ENCODE measurements at places on chromosomes 12 and 14. TPM values are rescaled to one million over a fixed set of nuclear protein-coding genes. Genes with fewer than 3 reads are reported as not detected.

IAPP gene
- total RNA-seq = 0.25 TPM

CLEC12A gene
- total RNA-seq = not detected

BEST3 gene
- 1.8 TPM for total RNA-seq

- ATAC-seq = no peak
Measured at GRCh38 chr12:27148791-27149190, 66.4 kb upstream of the C12orf71 start.

DNA sequence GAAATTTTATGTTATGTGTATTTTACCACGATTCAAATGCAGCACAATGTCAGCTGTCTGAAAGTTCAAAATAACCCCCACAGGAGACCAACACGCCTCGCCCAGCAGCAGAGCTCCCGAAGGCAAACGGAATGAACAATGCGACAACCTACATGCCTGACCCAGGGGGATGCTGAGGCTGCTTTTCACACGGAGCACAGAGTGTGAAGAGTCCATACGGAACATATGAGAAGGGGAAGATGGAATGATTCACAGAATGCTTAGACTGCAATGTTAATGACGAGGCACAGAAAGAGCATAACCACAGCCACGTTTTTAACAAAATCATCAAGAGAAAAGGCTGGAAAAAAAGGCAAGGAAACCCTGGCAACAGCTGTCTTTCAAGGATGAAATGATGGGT, 22.6 kb downstream of the ZFYVE21 start:
- no peak for ATAC-seq

DNA sequence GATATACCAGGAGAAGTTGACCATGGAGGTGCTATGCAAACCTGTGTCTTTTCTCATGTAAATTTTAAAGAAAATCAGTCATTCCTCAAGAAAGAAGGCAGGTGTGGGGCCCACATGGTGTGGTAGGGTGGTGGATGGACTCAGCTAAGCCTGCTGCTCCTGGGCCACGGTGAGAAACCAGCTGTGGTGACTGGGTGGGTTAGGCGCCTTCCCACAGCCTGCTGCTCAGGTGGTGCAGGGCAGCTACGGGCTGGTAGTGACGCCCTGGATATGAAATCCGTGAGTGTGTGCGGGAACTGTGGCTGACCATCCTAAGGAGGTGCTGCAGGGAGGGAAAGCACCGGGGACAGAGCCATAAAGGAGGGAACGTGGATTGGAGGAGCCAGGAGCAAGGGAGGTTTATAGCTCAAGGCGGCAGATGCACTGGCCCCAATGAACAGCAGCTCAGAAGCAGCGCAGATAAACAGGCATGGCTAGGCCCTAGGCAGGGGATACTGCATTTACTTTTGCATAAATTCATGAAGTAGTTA, 408.8 kb downstream of the FUT8 start:
- no peak for ATAC-seq

GRCh38 chr12:7004840-7005239, 13.4 kb downstream of the LPCAT3 start:
- peak; percentile 11 for ATAC-seq

DNA sequence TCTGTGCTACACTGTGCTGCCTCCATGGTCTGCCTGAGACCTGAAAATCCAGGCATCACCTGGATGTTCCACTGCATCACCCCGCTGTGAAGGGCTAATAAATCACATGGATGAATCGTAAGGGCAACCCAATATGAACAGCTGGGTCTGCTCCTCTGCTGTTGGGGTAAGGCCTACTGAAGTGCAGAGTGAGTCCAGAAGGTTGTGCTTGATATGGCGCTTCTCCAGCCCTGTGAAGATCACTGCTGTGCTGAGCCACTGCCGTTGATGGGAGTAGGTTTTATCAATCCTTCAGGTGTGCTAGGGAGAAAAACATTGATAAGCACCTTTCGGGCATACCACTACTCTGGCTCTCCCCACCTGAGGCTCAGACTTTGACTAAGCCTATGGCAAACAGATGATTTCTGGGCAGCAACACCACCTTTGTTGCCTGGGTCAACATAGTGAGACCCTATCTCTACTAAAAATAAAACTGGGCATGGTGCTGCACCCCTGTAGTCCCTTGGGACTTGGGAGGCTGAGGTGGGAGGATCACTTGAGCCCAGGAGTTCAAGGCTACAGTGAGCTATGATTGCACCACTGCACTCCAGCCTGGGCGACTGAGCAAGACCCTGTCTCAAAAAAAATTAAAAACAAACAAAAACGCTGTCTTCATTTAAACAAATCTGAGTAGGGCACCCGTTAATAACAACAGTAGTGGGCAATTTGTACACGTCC, 1.7 kb downstream of the ACVRL1 start:
- ATAC-seq = no peak

Measured in motor neuron (in vitro differentiated cells).